PC-9 (cell line): ENCODE measurements at places on chromosomes 7 and 10. TPM values are rescaled to one million over a fixed set of nuclear protein-coding genes. Genes with fewer than 3 reads are reported as not detected.

Gene ADAM22
- total RNA-seq, result 13.0 and 14.0 TPM in 2 replicates

Gene FAM25A
- 8.2 and 11.4 TPM in 2 replicates for total RNA-seq

Gene ZSCAN21
- 8.9 and 9.7 TPM in 2 replicates for total RNA-seq

Gene NPY4R
- 2.9 and 3.1 TPM in 2 replicates for total RNA-seq

Gene OR2A12
- not detected in 2 replicates for total RNA-seq

Gene ARPC1B
- total RNA-seq, result 276 and 289 TPM in 2 replicates

Gene SLC16A12
- total RNA-seq, result 0.65 and 0.74 TPM in 2 replicates

Gene IGFBP3
- 237 and 386 TPM in 2 replicates for total RNA-seq

Gene PTPRN2
- not detected in 2 replicates for total RNA-seq

Gene LRRC4
- 0.10 and 0.39 TPM in 2 replicates for total RNA-seq

Gene SPDYE2B
- total RNA-seq, result not detected in 2 replicates

Gene RNF148
- total RNA-seq, result 0.70 and 0.72 TPM in 2 replicates

Gene GJD4
- not detected in 2 replicates for total RNA-seq

Gene LRIT1
- total RNA-seq, result not detected in 2 replicates

Gene GDF2
- not detected in 2 replicates for total RNA-seq

Gene UCMA
- total RNA-seq, result not detected in 2 replicates

Gene CFAP46
- total RNA-seq, result not detected in 2 replicates

Gene GRM3
- not detected in 2 replicates for total RNA-seq

Gene AKR1D1
- total RNA-seq, result not detected in 2 replicates

Gene SCIN
- 0.33 and 0.92 TPM in 2 replicates for total RNA-seq

Gene CYREN
- 70.5 and 76.0 TPM in 2 replicates for total RNA-seq
